AG04449 (cell line): ENCODE measurements at places on chromosomes 4 and X.

DNA sequence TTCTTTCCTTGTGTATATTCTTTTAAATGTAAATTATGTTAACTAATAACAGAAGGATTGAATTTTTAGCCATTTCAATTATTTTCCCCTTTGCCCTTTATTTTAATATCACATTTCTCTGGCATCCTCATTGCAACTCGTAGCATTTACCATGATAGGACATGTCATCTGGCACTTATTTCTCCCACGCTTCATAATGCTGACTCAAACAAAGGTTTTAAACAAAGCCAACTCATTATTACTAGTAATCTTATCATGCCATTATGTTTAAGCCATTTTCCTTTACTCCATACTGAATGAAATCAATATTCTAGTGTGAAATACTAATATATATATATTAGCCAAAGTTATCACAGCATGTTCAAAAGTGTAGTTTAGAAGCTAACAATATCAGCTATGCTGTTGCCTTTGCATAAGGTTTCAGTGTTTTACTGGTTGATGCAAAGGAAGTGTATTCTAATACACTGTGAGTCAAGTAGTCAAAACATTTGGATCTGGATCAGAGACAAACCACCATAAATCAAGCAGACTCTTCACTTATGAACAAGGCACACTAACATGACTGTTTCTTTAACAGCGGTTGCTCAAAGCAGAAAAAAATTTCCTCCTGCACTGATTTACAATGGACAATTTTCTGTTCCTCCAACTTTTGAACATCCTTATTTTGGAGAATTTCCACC is 281.6 kb downstream of the SLC7A11 start:
- DNase-seq, result no peak

DNA sequence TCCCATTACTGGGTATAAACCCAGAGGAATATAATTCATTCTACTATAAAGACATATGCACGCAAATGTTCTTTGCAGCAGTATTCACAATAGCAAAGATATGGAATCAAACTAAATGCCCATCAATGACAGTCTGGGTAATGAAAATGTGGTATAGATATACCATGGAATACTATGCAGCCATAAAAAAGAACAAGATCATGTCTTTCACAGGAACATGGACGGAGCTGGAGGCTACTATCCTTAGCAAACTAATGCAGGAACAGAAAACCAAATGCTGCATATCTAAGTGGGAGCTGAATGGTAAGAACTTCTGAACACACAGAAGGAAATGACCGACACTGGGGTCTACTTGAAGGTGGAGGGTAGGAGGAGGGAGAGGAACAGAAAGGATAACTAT is 42.6 kb downstream of the LNX1 start:
- no peak for DNase-seq

DNA sequence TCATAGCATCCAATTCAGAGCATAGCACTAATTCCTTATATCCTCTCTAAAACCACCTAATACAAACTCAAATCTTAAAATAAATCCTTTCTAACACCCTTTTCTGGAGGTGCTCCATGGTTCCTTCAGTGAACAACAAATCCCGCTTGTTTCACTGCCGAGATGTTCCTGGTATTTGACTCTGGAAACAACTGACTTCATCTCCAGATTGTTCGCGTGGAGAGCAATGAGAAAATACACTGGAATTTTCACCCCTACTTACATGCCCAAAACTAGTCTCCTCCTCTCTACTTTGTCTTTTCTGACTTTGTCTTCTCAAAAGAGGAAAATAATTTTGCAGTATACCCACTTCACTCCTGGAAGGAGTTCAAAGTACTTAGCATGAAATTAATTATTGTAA is 129.0 kb downstream of the PLS3 start:
- DNase-seq, result no peak

GRCh38 chr4:88255111-88255510 is 29.2 kb downstream of the PPM1K start:
- DNase-seq, result no peak

- DNase-seq, result no peak
Observed at GRCh38 chrX:95505721-95506120, 1178.9 kb upstream of the DIAPH2 start.

DNA sequence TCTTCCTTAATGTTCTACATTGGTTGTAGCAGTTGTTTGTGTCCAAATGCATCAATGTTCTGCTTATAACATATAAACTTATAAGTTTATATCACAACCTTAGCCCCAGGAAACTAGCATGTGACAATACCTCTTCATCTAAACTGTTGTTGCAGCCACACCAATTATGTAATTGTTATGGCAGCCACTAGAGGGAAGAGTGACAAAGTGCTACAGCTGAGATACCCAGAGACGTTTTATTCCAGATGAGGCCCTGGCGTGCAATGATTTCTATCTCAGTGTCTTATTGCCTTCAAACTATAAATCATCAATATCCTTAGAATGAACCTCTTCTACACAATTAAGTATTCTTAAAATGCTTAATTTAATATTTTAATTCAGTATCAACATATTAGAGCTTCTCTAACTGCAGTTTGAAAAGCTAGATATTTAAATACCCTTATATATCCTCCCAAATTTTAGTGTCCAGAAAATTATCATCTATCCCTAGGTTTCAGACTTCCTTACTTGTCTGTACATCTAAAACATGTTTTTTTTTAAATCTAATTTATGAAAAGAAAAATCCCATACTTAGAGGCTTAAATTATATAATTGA is 171.6 kb downstream of the PCDH10 start:
- no peak for DNase-seq

DNA sequence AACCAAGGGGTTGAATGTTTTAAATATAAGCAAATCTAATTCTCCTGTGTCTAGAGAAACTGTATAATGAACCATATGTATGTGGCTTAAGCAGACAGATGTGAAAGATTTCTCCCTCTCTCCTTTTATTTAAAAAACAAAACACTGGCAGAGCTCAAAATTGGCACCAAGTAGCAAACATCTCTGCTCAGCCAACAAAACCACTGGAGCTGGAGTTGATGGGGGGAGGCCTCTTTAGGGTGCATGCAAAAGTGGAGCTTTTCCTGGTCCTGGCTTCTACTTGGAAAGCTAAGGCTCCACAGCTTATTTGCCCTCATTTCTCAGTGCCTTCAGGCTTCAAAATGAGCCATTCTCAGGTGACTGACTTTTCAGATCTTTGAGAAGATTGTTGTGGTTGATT is 95.6 kb downstream of the REPS2 start:
- DNase-seq, result no peak

DNA sequence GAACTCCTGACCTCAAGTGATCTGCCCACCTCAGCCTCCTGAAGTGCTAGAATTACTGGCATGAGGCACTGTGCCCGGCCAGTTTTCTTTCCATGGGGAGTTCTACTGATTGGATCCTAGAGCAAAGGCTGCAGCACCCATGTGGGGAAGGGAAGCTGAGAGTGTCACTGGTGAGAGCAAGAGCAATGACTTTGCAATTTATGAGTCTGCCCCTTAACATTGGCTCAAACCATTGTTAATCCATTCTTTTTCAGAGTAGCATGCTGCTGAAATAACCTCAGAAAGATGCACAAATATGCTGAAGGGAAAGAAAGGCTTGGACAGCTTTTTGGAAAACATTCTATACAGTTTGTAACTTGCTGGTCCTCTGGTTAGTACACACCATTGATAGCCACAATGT is 116.4 kb upstream of the PPARGC1A start:
- no peak for DNase-seq

DNA sequence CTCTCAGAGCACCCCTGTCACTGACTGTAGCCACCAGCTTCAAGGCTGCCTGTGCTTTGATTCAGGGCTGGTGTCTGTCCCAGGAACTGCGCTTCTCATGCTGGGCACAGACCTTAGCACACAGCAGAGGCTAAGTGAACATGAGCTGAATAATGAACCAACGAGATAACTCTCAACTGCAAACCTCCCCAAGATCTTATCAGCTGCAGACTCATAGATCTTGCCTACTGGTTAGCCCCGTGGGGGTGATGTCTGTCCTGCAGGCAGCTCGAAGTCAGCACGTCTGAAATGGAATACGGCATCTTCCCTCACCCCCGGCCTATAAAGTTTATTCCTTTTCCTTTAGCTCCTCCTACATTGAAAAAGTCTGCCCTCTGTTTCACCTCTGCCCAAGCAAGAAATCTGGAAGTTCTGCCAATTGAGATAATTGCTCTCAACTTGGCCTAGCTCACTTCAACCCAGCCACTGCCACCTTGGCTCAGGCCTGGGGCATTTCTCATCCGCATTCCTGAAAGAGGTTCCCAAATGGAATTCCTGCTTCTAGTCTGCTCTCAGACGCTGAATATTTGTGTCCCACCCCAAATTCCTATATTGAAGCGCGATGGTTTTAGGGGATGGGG is 73.7 kb downstream of the GATB start:
- no peak for DNase-seq

- DNase-seq, result no peak
Observed at GRCh38 chr4:11469650-11470437, 41.1 kb upstream of the HS3ST1 start.
